ENCODE measurements at places on chromosomes 6 and 20. TPM values are rescaled to one million over a fixed set of nuclear protein-coding genes. Genes with fewer than 3 reads are reported as not detected.

DNA sequence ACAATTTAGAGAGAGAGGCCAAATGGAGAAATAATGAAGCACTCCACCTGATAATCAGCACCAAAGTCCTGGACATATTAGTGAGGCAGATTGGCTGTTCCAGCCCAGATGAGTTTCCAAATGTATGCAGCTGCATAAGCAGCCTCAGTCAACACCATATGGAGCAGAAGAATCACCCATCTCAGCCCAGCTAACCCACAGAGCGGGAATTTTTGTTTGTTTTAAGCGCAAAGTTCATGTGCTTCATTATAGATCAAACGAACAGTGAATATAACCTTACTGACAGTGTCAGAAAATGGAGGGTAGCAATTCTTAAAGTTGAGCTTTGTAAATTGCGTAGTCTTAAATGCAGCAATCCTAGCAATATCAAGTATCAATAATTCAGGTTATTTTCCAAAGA, 234.0 kb upstream of the CEP162 start:
- no peak for DNase-seq

DNA sequence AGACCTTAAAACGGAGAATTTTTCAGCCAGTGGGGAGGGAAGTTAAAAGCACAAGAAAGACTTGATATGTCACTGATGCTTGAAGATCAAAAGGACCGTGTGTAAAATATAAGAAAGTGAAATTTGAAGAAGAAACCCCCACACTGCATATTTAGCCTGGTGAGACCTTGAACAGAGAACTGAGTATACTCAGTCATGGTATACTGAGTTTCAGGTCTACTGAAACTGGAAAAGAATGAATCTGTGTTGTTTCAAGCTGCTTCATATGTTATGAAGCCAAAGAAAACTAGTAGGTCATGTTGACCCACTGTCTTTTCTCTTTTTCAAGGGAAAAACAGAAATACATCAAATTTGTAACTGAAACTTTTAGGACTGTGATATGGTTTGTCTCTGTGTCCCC, 443.8 kb upstream of the GJE1 start:
- DNase-seq = no peak

DNA sequence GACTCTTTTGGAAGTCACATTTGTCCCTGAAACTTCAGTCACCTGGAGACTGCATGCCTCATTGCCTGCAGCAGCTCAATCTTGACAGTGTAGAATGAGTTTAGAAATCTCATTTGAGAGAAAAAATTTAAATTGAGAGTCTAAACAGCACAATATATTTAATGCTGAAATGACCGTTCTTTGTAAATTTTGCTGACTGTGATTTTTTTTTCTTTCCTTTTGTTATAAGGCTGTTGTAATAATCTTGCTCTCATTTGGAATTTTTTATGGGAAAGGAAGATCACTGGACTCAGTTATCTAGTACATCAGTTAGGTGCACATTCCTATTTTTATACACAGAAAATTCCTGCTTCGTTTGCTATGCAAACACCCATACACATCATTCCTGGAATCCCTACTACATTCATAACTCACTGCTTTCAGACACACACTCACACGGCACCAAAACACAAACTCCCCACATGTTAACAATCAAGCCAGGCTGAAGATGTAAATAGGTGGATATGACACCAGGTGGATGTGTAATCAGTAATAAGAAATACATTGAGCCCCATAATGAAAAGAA, 43.8 kb downstream of the PTCHD4 start:
- DNase-seq = no peak

GRCh38 chr6:113047148-113047547, 700.0 kb downstream of the RFPL4B start:
- DNase-seq = no peak

DNA sequence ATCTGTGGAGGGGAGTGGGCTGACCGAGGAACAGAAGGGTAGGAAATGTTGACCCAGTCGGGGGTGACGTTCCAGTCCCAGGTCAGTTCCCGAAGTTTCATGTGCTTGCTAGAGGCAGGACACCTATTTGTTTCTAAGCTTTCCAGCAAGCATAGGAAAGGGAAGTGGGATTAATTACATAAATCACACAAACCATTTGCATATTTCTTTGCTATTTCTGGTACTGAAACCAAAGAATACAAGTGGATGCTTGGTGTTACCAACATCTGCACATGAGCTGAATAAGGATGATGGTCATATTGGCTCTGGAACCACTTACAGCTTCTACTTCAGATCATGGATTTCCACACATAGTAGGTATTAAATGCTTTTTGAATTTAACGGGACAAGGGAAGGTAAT, 546.5 kb downstream of the PRKN start:
- no peak for DNase-seq

GRCh38 chr6:170221052-170221752, 69.7 kb downstream of the DLL1 start:
- DNase-seq = no peak

GRCh38 chr6:134372603-134373281, 54.8 kb upstream of the SGK1 start:
- no peak for DNase-seq

DNA sequence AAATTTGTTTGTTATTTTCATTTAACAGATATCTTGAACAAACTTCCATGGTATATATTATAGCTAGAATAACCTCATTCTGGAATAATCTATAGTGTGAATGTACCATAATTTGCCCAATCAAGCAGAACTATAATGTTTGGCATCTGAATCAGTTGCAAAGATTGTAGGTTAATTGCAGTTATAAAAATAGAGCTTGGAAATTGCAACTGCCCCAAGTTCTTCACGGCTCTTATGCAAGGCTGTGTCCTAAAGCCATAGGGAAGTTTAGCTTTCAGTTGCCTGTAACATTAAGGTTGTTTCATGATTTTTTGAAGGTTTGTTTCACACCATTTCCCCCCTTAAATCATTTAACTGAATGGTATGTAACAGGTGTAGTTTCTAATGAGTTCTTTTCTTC, 19.4 kb downstream of the NQO2 start:
- DNase-seq = no peak

DNA sequence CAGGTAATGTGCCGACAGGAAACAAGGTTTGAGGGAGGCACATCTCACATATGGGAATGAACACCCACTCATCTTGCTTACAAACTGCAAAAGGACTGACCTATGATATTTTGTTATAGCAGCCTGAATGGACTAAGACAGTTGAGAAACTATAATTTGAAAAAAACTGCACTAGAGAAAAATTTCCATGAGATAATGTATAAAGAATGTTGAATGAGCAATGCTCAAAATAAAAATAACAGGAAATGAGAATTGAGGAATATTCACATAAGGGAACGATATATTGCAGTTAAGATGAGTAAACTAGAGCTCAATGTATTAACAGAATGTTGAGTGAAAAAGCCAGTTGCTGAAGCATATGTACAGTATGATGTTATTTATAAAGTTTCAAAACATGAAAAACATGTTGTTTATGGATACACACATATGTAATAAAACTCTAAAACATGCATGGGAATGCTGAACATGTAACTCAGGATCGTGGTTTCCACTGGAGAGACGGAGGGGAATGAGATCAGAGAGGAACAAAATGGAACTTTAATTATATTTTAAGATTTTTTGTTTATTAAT, 6.3 kb upstream of the TBC1D22B start:
- no peak for DNase-seq

DNA sequence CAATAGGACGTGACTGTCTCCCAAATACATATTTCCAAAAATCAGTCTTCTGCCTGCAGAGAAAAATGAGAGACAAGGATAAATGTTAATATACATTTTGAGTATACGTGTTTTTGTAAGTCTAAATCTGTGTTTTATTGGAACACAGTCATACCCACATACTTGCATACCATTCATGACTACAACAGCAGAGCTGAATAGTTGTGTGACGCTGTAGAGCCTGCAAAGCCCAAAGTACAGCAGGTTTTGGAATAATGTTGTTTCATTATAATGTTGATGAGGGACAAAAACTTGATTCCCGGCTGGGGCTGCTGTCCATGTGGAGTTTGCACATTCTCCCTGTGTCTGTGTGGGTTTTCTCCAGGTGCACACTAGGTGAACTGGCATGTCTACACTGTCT, 23.8 kb upstream of the FBXO9 start:
- DNase-seq = no peak

Gene MAS1
- total RNA-seq = 0.05 TPM

Gene HSPA1L
- total RNA-seq = 2.5 TPM

Gene PHACTR3
- total RNA-seq = 2.7 TPM

Gene NFYA
- 30.5 TPM for total RNA-seq

Gene OR12D3
- total RNA-seq = not detected
